ENCODE measurements at places on chromosomes 16 and 17.

- DNase-seq: no peak
Observed at GRCh38 chr16:81167851-81168250, 70.6 kb upstream of the BCO1 start.

- DNase-seq: no peak
Observed at GRCh38 chr17:3003296-3004149, 59.9 kb downstream of the OR1D5 start.

GRCh38 chr17:78974635-78975591, 4.8 kb downstream of the LGALS3BP start:
- no peak for DNase-seq

DNA sequence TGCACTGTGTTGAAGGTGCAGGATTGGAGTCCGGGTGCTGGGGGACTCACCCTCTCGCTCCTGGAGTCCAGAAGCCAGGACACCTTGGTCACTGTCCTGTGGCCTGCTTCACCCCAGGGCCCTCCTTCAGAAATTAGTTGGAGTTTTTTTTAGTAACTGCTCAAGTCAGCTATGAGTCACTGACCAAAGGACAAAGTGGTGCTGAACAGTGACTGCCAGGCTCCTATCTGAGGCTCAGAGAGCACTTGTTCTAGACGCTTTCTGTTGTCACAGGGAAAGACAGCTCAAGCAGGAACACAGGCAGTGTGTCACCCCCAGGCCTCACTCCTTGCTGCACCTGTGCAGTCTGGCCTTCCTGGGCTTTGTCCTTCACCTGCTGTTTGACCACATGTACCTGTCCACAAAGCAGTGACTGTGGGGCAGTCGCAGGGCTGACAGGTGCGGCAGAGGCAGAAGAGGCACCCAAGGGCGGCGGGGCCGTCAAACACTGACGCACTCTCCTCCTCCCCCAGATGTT, 4.1 kb upstream of the FAAP100 start:
- DNase-seq: no peak

- DNase-seq: no peak
Observed at GRCh38 chr16:62970851-62971250, 934.6 kb upstream of the CDH8 start.

GRCh38 chr16:77057161-77057774, 133.7 kb upstream of the MON1B start:
- no peak for DNase-seq

- no peak for DNase-seq
Observed at GRCh38 chr17:12627177-12627629, 38.5 kb upstream of the MYOCD start.

GRCh38 chr17:40597556-40598300, 32.5 kb upstream of the CCR7 start:
- no peak for DNase-seq

DNA sequence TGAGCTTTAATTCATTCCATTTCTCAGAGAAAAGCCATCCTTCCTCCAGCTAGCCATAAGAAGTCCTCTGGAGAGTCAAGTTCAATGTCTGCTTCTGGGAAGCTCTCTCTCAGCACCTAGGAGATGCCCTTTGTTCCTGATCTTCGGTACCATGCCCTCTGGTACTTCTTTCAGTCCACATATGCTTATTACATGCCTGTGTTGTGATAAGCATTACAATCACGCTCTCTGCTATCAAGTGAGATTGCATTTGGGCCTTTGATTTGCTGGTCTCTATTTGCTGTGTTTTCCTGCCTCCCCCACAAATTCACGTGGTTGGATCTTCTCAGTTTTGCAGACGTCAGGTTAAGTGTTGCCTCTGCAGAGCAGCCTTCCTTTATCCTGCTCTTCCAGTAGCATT, 178.1 kb downstream of the TOX3 start:
- no peak for DNase-seq

DNA sequence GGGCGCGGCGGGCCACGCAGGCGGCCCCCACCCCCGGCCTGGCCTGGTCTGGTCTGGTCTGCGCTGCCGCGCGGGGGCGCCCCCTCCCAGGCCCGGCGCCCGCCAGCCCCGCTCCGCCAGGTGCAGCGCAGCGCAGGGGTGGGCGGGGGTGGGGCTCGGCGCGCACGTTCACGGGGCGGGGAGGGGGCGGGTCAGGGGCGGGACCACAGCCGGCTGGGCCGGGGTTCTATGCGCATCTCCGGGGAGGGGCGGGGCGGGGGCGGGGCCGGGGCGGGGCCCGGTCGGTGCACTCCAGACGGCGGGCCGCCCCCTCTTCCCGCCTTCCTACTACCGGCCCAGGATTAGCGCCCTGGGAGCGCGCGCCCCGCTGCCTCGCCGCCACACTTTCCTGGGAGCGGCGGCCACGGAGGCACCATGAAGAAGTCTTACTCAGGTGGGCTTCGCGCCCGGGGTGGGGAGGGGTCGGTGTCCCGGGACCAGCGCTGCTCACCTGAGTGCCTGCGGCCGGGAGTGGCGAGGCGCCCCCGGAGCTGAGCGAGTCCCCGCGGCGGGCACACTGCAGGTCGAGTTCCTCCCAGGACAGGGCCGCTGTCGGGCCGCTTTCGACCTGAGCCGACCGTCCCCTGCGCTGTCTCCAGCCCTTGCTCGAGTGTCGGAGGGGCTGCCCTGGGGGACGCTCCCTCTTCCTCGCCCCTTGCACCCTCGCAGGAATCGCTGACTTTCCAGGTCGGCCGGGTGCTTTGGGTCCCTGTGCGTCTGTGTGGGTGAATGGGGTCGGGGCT, 140.5 kb downstream of the SEC14L1 start:
- DNase-seq: peak; percentile 69

- no peak for DNase-seq
Observed at GRCh38 chr17:38673707-38674013, 1.1 kb downstream of the EPOP start.

GRCh38 chr16:30376461-30376902, 1.9 kb downstream of the MYL11 start:
- no peak for DNase-seq

GRCh38 chr16:83300326-83300725, 507.5 kb upstream of the HSBP1 start:
- DNase-seq: no peak

GRCh38 chr17:82830249-82830661, 9.6 kb downstream of the ZNF750 start:
- DNase-seq: no peak

- no peak for DNase-seq
Observed at GRCh38 chr16:2699791-2700600, 17.7 kb downstream of the KCTD5 start.

GRCh38 chr16:71974068-71974818, 26.0 kb downstream of the PKD1L3 start:
- DNase-seq: no peak

- no peak for DNase-seq
Observed at GRCh38 chr17:27540318-27541101, 84.3 kb downstream of the KSR1 start.

DNA sequence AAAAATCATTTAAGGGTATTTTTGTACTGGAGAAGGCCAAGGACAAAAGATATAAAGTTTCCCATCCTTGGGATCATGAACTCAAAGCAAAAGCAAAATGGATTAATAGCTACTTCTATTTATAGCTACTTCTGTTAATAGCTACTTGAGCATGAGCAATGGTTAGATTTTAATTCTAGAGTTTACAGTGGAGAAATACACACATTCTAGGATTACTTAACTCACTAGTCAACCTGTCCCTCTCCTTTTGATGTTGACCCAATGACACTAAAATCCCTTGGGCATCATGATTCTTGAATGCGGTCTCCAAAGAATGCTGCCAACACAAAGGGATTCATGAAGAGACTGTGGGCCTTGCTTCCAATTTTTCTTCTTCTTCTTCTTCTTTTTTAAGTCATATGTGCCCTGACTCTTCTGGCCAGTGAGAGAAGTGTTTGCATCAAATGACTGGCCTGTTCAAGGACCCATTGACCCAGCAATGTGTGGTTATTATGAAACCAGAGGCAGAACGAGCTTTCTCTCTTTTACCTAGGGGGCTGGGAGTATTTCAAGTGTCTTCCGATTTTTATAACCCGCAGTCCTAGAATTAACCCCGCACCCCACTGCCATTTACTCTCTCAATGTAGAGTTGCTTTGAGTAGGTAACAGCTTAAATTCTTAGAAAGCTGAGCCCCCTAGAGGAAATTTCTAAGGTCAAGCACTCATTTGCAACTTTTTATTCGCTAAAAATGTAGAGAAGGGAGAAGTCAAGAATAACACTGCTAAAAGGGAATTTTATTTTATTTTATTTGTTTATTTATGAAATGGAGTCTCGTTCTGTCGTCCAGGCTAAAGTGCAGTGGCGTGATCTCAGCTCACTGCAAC, 34.6 kb downstream of the OTOA start:
- DNase-seq: no peak

DNA sequence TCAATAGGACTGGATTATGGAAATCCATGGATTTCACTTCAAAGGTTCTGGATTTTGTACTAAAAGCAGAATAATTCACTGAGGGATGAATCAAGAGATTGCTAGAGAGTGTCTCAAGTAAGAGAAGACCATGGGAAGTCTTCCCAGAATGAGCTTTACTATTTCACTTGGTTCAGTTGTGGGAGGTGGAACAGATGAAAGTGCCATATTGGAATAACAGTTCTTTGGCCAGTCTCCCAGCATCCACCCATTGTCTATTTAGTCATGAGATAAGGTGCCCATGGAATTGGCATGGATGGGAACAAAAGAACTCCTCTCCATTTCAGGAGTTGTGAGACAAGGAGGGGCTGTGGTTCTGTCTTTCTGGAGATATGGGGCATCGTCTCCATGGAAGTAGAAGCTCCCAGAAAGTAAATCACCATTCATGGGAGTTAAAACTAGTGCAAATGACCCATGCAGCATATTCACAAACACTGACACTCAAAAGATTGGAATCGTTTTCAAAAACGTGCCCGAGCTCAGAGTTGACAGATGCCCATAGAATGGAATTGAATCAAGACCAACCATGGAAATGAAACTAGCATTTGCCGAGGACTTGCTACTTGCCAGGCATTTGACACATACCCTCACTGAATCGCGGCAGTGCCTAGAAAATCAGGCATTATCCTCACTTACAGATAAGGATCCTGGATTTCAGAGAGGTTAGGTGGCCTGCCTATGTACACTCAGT, 36.2 kb upstream of the CLEC3A start:
- no peak for DNase-seq

GRCh38 chr16:87093804-87094555, 223.2 kb downstream of the C16orf95 start:
- DNase-seq: no peak

DNA sequence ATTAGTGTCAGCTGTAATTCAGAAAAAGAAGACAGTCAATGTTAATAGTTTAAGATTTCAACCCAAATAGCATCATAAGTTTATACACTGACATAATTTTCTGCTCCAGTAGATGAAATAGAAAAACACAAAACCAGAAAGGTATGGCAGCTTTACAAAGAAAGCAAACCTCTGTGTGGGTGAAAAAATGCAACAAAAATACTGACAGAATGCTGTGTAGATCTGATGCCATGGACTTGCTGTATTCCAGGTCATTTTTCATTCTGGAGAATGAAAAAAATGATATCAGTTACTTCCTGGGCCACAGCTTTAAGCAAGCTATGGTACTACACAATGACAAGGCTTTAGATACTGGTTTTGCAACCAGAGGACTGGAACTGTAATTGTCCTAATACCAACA, 116.0 kb downstream of the MAP2K4 start:
- DNase-seq: no peak

DNA sequence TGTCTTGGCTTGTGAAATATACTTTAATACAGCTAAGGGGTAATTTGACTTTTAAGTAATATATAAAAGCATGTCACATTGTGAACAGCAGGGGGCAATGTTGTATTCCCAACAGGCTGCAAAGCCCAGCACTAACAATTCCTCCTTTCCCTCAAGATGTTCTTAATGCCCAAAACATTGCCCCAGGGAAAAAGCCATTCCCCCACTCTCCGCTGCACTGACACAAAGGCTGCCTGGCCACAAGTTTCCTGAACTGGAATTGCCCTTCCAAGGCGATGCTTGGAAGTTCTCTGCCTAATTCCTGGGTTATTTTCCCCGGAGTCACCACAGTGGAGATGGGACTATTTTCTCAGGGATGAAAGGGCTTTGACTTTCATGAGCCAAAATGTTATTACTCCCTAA, 27.2 kb downstream of the CLEC16A start:
- no peak for DNase-seq

GRCh38 chr17:69561462-69561861, 147.0 kb downstream of the MAP2K6 start:
- DNase-seq: no peak

GRCh38 chr16:79593074-79593531, 7.4 kb downstream of the MAF start:
- no peak for DNase-seq

GRCh38 chr16:16966439-16966838, 504.3 kb downstream of the XYLT1 start:
- no peak for DNase-seq

DNA sequence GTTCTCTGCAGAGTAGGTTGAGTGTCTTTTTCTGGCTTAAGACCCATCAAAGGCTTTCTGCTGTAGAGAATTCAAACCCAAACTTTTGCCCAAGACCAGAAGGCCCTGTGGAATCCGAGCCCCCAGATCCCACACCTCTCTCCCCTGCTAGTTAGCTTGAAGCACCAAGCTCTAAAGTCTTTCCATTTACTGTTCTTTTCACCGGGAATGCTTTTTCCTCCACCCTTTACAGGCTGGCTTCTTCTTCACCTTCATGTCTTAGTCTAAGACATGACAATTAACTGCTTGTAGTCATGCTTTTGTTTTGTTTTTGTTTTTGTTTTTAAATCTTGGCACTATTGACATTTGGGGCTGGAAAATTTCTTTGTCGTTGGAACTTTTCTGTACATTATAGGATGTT, 15.5 kb downstream of the HSD17B2 start:
- DNase-seq: no peak

DNA sequence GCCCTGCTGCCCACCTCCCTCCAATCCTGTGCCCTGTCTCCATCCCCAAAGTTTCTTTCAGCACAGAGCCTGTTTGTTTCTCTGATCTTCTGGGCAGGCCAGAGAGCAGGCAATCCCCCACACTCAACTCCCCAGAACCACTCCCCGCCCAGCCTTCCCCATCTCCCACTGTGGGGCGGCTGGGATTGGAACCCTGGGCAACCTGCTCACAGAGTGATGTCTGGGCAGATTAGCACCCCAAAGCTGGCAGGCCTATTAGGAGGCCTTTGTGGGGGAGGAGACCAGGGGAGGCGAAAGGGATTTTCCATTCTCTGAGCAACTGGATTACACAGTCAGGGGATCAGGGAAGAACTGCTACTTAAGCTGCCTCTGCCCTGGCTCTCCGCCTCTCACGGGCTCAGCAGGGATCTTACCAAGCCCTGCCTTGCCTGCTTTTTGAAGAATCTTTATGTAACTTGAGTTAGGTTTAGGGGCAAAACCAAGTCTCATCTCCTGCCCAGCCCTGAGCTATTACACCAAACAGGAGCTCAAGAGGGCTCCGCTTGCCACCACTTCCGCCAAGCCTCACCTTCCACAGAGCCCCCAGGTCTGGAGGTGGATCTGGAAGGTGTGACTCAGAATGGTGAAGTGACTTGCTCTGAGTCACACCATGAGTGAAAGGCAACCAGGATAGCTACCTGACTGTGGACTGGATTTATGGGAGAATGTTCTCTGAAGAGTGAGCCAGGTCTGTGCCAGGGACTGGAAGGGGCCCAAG, 16.0 kb upstream of the LHX1 start:
- DNase-seq: peak; percentile 61

- DNase-seq: no peak
Observed at GRCh38 chr17:41264599-41264998, 579 bp upstream of the KRTAP9-6 start.

Data from activated naive CD4-positive, alpha-beta T cell treated with anti-CD3 and anti-CD28 coated beads, Interleukin-2, amount 50 U/mL, for 16 hours (primary cell).